NB4 (cell line): ENCODE measurements at places on chromosomes 3 and 15.

DNA sequence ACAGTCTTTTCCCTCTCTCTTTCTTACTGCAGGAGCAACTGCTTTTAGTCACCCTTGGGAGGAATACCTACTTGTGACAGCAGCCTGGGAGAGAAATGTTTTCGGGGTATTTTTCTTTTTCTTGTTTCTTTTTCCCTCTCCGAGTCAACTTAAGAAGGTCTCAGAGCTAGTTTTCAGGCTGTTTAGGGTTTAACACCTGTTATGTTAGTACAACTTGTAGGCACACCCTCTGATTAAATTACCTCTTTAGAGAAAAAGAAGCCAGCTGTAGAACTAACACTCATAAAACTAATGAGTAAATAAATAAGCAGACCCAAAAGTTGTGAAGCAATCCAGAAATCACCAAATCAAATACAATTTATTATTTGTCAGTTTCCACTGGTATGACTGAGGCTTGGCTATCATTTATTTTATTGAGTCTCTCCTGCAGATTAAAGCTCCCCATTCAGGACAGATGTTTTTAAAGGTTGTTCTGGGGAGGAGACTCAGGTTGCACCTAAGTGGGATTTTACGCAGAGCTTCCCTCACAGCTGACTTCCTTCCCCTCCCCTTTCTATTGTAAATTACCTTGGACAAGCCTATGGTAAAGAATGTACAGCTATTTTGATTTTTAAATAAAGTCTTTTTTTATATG, 112.5 kb downstream of the FOXB1 start:
- DNase-seq: no peak

GRCh38 chr3:41638381-41638780, 323.5 kb downstream of the ULK4 start:
- DNase-seq: no peak

DNA sequence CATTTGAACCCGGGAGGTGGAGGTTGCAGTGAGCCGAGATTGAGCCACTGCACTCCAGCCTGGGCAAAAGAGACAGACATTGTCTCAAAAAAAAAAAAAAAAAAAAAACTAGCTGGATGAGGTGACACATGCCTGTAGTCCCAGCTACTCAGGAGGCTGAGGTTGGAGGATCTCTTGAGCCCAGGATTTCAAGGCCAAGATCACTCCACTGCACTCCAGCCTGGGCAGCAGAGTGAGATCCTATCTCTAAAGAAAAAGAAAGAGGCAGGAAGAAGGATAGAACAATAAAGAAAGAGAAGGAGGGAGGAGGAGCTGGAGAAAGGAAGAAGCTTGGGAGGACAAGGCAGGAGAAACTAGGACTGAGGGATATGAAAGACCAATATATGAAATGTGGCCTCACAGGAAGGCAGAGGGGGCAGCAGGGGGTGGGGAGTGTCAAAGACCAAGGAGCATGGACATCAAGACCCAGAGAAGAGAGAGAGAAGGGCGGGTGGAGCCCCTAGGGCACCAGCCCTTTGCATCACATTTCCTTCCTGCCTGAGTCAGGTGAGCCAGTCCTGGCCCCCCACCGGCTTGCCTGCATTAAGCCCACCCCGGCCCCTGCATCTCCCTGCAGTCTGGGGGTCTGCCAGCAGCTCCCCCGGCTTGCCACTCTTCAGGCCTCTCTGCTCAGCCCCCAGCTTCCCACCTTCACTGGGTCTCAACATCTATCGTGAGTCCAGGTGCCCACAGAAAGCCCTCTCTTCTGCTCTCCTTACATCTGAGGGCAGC, 11.5 kb downstream of the IGDCC3 start:
- no peak for DNase-seq

DNA sequence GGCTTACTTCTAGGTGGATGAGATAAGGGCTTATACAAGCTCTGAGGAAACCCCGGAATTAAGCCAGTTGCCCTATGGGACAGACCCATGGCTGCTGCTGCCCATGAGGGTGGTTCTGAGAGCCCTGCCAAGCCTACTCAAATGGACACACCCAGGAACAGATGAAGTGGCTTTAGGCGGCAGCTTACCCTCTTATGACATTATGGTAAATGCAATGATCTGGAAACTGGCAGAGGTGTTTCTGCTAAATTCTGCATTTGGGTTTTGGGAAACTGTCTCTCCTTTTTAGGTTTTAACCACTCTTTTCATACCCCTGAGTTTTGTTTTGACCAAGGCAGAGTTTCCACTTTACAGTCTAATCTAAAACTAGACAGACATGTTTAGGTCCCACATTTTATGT, 9.0 kb upstream of the ZBED2 start:
- no peak for DNase-seq
